ENCODE measurements at places on chromosomes 12 and 14.
A peak's percentile ranks its signal among the peaks of the same experiment; 100 is the strongest.

- DNase-seq: no peak
Observed at GRCh38 chr14:24196071-24197055, 1.1 kb upstream of the TM9SF1 start.

DNA sequence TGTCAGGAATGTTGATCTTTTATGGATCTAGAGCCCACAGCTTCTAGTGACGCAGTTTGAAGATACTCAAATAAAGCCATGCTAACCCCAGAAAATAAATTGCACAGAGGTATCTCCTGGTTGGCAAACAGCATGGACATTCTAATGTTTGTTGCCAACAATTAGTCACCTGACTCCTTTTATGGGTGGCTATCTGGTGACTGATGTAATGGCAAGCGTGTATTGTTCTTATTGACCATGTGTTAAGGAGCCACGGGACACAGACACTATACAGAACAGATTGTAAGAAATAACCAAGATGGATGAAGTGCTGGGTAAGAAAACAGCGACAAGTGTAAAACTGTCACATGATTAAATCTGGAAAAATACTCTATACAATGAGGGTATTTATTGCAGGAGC lies 401.3 kb upstream of the PDE3A start:
- no peak for DNase-seq

- no peak for DNase-seq
Observed at GRCh38 chr12:130501821-130502220, 164.1 kb downstream of the PIWIL1 start.

GRCh38 chr12:106769546-106769945 lies 4.9 kb upstream of the RIC8B start:
- no peak for DNase-seq

DNA sequence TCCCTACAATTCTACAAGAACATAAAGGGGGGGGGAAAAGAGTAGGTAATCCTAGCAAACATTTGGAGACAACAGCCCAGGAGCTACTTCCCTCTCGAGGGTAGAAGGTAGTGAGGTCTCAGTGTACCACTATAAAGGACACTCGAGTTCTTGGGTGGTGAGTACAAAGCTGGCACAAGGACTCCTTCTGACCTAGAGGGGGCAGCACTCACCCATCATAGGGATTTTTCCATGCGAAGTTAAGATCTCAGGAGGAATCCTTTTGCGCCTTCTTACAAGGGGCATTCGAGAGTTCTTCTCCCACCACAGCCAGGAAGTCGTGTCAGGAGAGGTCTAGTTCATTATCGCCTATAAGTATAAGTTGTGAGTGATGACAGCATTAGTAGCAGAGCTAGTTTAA lies 200.2 kb upstream of the RBM19 start:
- DNase-seq: no peak

DNA sequence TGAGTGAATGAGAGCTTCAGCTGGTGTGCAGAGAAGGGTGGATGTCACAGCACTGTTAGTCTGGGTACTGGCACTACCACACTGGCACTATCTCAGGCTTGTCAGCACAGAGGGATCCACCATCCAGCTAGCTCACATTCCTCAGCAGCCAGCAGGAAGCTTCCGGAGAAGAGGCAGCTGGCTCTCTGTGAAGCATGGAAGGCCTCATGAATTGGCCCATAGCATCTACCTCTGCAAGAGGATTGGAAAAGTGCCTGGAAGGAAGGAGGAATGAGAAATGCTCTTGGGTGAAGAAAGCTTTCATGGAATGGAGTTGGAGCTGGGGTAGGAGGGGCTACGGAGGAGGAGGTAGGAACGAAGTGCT lies 9.9 kb downstream of the KRT83 start:
- DNase-seq: no peak

GRCh38 chr14:94164685-94165431 lies 9.3 kb upstream of the PPP4R4 start:
- no peak for DNase-seq

GRCh38 chr12:57627501-57628279 lies 5.3 kb downstream of the B4GALNT1 start:
- no peak for DNase-seq

- DNase-seq: no peak
Observed at GRCh38 chr14:79967001-79967400, 244.3 kb downstream of the DIO2 start.

DNA sequence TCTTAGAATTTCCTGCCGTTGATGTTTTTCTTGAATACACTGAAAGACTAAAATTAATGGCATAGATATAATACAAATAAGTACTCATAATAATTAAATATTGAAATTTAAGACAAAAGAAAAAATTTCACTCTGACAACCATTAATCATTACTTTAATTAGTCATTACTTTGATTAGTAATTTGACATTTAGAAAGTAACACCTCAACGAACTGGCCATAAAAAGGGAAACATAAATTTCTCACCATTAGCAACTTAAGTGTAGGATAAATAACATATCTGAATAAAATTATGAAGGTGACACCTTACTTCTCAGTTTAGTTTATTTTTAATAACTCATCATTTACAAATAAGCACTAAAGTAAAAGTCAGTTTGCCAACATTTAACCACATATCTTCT lies 17.5 kb downstream of the MAGOHB start:
- no peak for DNase-seq

DNA sequence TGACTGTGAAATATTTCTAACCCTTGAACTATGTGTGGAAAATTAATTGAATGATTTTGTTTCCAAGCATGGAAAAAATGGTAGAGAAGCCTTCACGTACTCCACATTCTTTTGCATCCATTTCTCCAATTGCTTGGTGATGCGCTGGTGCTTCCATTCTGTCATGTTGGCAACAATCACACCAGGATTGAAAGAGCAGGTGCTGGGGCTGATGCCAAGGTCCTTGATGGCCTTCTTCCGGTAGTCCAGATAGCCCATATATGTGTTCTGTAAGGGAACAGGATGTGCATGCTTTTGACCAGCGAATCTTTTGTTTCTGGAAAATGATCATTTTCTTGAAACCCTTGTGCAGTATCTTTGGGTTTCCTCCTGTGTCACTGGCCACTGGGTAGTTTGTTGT lies 28.6 kb downstream of the TDG start:
- no peak for DNase-seq

- no peak for DNase-seq
Observed at GRCh38 chr14:96122496-96122895, 82.1 kb upstream of the BDKRB2 start.

DNA sequence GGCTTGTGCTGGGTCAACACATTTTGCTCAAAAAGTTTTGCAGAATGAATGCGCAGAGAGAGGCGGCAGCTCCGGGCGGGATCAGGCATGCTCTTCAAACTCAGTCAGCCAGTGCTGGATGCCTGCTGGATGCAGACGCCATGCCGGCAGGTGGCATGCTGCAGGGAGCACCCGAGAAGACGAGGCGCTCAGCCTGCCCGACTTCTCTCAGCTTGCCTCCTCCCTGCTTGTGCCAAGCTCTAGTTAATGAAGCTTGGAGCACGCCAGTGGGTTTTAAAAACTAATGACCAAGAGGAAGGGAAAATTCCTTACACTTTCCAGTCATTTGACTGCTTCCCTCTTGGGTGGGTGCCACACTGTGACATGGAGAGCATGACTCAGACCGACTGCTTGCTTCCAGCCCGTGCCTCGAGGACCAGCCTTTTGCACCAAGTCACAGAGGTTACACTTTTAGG lies 39.8 kb downstream of the SLC24A4 start:
- no peak for DNase-seq

- DNase-seq: peak; percentile 46
Observed at GRCh38 chr14:59465316-59466135, at the start of gene GPR135. Gene GPR135, minus strand, starts transcription at chr14:59465380. Its CDS starts 154 bp downstream, at chr14:59465226.

DNA sequence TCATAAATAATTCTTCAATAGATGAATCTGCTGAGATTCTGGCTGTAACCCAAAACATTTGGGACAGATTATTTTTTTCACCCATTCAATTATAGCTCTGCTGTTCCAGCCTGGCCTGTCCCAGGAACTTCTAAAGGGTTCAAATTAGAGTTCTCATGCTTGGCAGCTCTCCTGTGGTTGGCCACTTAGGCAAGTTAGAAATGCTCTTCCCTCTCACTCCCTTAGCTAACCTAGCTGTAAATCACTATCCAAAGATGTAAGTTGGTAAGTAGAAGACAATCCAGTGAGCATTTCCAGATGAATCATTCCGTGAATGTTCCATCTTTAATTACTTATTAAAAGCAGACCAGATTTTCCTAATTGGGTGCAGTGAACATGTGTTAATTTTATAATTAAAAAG lies 760.4 kb upstream of the TBX3 start:
- no peak for DNase-seq

DNA sequence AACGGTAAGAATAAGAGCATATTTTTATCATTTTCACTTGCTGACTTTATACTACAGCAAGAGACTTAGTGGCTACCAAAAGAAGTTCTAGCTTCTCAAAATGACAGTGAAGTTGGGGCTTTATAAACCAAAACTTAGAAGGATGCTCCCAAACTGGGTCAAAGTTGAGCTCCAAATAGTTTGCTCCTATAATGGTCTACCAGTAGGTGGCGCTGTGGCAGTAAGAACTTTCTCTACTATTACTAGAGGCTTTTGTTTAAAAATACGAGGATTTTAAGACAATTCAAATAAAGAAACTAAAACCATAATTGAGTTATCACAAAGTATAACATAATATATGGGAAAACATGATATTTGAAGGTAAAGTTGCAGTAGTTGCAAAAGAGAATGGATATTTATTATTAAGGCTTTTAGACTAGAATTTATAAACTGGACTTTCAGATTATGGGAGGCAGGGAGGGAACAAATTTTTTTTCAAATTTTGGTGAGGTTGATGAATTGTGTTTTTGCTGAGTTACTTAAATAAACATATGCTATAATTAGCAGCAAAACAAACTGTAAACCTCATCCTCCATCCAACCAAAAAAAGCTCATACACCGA lies 75.0 kb downstream of the TGFB3 start:
- peak; percentile 28 for DNase-seq

DNA sequence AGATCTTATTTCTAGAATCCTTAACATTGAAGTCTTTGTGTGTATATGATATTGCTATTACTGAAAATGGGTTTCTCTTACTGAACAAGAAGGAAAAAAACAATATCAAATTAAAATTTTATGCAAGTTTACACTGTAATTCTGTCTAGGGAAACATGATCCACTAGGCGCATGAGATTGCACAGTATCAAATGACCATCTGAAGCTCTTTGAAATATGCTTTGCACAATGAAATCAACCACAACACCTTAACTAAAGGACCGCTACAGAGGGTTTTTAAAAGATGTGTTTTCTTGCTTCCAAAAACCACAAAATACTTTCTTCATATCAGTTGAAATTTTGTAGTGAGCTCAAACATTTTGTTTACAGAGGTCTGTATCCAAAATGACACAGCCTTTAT lies 15.1 kb upstream of the KERA start:
- DNase-seq: no peak

GRCh38 chr14:74979029-74979428 lies 23.6 kb upstream of the PGF start:
- no peak for DNase-seq

GRCh38 chr12:124188561-124189405 lies 106.1 kb upstream of the RFLNA start:
- DNase-seq: no peak

GRCh38 chr12:85695097-85695715 lies 141.0 kb downstream of the RASSF9 start:
- no peak for DNase-seq

- no peak for DNase-seq
Observed at GRCh38 chr14:74945261-74945851, 10.0 kb downstream of the PGF start.

DNA sequence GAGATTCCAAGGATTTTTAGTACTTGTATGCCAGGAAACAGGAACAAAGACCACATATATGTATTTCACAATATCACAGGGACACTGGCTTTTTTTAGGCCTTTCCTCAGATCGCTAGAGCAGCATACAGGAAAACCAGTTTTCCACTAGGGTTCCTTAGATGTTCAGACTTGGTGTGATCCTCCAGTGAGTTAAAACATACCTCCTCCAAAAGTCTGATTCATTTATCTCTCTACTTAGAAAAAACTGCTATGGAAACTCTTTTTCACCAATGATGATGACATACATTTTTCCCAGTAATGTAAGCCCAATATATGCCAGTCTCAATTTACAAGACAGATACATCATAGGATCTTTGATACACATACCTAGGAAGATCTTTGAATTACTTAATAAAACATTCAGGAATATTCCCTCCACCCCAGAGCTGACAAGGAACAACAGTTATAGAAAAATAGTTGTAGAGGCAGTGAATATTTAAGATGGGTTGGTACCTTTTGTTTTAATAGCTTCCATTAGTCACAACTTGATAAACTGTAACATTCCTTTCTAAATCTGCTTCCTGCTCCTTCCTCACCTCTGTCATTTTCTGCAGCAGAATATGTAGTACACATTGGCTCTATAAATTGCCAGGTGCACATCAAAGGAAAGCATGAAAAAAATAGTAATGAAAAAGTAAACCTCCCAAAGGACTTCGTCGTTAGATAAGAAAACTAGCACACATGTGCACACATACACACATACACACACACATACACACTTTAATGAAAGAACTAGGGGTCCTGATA lies 27.5 kb downstream of the BCAT1 start:
- no peak for DNase-seq

DNA sequence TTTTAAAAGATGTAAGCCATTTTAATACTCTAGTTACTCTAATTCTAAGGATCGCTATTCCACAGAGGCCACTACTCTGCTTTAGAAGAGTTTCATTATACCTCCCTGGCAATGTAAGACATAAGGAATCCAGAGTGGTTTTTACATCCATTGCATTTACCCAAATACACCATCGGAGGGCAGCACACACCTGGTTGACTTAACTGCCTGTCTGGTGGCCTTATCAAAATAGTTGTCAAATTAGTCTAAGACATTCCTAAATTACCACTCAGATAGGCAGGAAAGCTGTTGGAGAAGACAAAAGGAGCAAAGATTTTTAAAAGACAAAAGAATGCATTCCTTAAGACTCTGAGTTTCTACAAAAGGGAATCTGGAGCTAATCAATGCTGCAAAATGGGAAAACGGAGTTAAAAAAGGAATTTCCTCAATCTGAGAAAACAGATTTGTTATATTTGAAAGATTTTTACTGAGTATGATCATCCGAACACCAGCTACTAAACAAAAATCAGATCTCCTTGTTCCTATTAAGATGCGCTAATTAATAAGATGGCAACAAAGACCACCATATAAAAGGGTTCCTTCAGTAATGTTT lies 33.8 kb upstream of the FGD4 start:
- peak; percentile 23 for DNase-seq

GRCh38 chr14:22233377-22233776 lies 355.6 kb downstream of the DAD1 start:
- no peak for DNase-seq

- no peak for DNase-seq
Observed at GRCh38 chr12:78864870-78865463, 393 bp downstream of the SYT1 start.
